Hippocampal formation (tissue), 2 donors: ENCODE measurements at places on chromosomes 12 and 14.
A peak's percentile ranks its signal among the peaks of the same experiment; 100 is the strongest.

DNA sequence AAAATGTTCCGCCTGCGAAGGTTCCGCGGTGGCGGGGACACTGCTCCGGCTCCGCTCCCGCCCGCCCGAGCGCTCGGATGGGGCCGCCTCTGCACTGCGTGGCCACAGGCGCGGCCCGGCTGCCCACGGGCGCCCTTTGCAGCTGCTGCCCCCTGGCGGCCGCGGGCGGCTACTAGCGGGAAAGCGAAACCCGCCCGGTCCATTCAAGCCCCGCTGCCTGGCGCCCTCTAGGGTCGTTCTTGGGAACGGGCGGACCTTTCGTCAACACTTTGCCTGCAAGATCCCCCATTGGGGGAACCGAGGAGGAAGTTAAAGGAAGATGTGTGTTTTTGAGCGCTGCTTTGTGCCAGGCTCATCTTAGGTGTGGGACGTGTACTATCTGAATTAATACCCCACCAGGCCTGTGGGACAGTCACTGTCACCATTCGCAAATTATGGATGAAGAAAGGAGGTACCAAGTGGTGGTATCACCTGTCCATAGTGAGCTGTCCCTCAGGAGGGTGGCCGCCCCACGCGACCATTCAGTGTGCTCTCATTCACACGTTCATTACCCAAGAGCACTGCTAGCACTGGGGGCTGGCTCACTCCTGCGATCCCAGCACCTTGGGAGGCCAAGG, 19.4 kb downstream of the GPR132 start:
- peak; percentile 14 for DNase-seq

DNA sequence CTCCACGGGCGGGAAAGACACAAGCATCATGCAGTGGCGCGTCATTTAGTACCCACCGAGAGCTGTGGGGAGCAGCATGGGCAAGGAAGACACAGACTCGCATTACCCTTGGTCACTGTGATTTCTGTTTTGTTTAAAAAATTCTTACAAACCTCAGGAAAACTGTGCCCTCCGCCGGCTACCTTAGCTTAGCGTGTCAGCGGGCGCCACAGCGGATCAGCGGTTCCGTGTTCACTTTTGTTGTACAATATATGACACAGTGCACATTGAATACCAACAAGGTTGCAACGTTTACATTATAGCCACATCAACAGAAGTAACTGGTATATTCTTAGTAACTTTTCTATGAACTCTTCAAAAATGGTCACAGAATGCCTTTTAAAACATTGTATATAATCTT, 125.2 kb upstream of the EVL start:
- DNase-seq: no peak

DNA sequence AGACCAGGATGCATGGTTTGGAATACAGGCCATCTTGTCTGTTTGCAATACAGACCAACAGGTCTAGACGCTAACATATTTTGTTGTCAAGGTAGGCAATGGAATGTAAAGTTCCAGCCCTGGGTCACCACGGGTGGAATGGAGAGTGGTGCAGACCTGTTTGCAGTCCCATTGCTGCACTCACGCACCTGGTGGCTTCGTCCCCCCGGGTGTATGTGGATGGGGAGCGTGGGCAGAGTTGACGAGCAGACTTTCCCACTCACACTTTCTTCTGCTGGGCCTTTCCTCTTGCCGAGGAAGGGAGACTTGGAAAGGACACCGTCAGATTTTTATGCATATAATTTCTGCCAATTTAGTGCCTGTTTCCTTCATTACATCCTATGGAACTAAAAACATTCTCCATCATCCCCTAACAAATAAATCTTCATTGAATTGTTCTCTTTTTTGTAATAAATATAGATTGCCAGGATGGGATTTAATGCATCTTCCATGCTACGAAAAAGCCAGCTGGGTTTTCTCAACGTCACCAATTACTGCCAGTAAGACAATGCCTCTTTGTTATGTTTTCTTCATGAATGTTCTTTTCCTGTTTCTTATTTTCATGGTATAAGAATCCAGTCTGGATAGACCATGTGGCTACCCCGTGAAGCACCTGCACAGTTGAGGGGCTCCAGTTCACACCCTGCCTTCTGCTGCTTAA, 15.2 kb downstream of the DCAF4 start:
- DNase-seq: no peak

DNA sequence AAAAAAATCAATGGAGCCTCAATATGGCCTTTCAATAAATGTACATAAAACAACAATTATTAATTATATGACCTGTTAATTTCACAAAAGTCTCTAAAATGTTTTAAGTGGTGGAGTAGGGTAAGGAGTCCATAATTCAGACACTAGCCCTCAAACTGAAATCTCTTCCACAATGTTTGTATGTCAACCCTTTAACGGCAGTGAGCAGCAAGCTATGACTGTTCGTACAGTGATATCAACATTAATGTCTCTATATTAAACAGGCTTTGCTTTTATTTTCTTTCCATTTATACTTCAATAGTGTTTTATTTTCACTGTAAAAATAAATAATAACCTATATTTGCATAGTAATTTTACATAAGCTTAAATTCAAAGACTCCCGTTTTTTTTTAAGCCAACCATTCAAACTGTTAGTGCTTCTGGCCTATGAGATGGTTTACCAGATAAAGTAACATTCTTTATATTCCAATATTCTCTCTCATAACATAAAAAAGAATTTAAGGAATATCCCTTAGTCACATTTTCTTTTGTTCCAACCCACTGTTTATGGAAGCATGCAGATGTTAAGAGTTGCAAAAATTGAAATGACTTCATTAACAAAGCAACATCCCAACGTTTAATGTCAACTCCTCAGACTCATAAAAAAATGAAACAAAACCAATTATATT, 2.3 kb downstream of the CDK17 start:
- DNase-seq: no peak
